ENCODE measurements at places on chromosomes 3 and 15.

GRCh38 chr15:69724333-69724732 is 271.7 kb downstream of the RPLP1 start:
- DNase-seq: no peak

DNA sequence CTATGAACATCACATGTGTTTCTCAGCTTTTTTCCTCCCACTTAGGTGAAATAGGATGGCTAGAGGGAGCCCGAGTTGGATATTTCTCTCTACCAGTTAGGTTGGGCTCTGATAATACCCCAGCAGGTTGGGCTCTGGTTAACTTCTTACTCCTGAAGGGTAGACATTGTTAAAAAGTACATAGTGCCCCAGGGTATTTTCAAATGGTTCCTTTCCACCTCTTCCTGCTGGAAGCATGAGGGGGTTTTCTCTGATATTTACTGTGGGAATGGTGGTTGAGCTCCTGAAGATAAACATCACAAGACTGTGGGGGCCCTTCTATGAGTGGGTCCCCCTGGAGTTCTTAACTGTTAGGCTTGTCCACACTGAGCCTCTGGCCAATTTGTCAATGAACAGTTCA is 36.1 kb upstream of the SPESP1 start:
- no peak for DNase-seq

- DNase-seq: no peak
Measured at GRCh38 chr3:131553495-131554247, 50.9 kb upstream of the MRPL3 start.

- no peak for DNase-seq
Measured at GRCh38 chr3:163671201-163671600, 1407.1 kb downstream of the SI start.

GRCh38 chr3:147398813-147399534 is 7.4 kb downstream of the ZIC4 start:
- DNase-seq: peak; percentile 22

DNA sequence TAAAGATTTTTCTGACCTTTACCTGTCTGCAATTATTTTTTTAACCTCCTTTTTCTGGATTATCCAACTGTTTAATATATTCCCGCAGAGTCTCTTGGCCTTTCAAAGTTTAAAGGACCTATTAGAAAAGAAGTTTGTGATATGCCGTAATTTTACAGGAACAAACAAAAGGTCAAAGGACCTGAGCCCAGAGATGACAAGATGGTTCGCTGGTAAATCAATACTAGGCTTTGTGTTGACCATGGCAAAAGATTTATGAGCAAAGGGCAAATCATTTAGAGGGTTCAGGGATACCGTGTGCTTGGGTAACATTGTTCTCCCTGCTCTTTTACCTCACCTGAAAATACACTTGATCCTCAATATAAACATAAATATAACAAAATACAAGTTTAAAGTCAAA is 923.5 kb downstream of the ROBO1 start:
- DNase-seq: no peak

Measured in HCT116 (cell line).